ENCODE measurements at places on chromosomes 2 and 18.

- no peak for DNase-seq
These were observed 232.9 kb downstream of the RBM43 start for GRCh38 chr2:151028691-151029176.

GRCh38 chr2:230218421-230218820 lies 1.4 kb downstream of the SP110 start:
- DNase-seq: no peak

DNA sequence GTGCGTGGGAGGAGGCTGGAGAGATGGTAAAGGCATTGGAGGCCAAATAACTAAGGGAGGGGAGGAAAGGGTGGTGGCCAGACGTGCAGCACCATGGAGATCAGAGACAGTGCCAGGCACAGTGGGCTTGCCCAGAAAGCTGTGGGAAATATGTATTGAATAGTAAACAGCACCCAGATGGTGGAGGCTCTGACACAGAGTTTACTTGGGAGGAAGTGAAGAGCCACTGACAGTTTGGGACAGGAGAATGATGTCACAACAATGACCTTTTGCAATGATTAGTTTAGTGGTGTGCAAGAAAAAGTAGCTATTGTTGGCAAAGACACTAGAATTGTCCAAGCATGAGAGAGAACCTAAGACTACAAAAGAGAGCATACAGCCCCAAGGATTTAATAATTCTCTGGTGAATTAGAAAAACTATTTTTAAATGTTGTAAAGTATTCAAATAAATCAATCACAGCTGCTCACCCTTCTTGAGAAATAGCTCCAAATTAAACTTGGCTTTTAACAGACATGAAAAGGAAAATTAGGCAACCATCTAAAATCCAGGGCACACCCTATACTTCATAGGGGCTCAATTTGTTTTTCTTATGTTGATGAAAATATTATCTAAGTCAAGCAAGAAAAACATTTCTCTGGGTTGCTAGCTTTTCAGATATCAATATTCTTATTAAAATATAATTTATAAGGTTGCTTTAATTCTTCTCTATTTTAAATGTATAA lies 458.7 kb upstream of the HNRNPA3 start:
- DNase-seq: peak; percentile 29

DNA sequence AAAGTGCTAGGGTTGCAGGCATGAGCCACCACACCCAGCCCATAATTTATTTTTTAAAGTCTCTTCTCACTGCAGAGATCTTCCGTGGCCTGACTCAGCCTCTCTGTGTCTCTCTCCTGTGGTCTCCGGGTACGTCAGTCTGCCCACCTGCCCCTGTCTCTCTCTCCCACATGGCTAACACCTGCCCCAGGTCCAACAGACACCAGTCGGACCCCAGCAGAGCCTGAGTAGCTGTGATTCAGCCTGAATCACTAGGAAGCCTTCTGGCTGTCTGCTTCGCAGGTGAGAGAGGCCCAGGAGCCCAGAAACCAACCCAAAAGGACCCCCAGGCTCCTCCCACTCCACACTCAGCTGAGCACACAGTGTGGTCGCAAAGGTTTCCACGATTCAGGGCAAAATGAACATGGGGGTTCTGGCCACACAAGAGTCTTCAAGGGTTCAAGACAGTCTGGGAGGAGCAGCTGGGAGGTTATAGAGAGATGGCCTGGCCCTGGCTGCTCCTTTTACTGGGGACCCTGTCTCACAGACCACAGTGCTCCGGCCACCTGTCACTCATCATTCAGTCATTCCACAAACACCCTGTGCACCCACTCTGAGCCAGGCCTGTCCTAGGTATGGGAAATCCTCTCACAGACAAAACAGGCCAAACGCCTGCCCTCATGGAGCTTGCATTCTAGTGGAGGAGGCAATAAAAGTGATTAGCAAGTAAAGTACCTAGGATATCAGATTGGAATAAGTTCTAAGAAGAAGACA lies 8.6 kb downstream of the RUFY4 start:
- no peak for DNase-seq

DNA sequence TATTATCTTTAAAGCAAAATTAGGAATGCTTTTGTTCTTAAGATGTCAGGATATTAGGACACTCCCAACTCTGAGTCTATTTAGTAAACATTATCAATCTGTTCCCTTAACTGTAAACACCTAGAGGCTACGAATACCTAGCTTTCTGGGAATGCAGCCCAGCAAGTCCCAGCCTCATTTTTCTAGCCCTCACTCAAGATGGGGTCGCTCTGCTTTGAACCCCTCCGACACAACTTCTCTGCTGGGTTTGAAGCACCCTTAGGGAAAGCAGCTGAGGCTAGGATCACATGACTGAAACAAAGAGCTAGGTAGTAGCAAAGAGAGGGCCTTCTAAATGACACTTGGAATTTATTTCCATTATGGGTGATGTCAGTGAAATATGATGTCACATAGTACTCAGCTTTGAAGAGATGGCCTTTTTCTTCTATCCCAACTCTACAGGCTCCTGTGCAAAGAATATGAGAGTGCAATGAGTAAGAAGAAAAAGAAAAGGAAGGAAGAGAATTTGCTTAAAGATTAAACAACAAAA lies 114.7 kb downstream of the CSRNP3 start:
- no peak for DNase-seq

DNA sequence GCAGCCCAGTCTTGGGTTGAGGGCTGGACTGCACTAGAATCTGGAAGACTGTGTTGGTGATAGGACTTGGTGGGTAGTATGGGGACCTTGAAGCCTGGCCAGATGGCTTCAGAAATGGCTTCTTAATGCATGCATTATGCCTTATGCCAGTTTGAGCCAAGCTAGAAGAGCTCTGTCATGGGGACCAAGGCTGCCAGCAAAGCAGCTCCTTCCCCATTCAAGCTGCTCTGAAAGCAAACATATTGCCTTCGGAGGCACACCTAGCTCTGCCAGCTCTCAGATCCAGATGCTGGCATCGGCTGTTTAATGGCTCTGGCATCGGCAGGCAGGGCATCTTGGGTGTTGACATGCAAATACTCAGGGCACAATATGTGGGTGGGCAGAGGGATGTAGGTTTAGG lies 59.0 kb upstream of the IGFBP5 start:
- DNase-seq: no peak

GRCh38 chr2:231764760-231765159 lies 16.3 kb downstream of the PDE6D start:
- no peak for DNase-seq

DNA sequence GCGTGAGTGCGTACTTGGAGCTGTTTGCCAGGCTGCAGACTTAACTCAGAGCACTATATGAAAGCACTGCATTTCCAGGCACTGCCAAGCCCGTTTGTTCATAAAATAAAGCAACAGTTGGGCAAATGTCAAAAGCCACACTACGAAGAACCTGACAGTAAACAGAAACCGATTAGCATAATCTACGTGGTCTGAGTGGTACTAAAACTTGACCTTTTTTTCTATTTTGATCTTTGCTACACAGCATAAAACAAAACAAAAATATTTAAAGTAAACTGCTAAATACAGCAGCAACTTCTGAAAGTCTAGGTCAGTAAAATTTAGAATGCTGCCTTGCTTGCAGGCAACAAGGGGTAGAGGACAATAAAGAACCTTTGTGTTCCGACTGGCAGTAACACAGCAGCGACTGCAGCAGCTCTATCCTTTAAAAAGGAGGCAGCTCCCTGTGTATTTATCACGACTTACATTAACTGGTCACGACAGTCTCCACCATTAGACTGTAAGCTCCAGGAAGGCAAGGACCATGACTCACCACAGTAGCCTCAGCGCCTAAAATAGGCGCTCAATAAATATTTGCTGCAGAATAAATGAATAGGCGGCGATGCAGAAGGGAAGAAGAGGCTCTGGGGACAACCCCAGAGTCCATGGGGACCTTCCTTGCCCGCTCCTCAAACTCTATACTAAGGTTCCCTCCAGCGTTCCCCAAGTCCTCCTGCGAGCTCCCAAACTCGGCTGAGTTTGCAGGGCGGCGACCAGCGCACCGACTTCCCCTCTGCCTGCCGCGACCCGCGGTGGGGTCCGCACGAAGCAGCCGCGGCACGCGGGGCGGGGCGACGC lies 902 bp downstream of the SS18 start:
- DNase-seq: peak; percentile 47

DNA sequence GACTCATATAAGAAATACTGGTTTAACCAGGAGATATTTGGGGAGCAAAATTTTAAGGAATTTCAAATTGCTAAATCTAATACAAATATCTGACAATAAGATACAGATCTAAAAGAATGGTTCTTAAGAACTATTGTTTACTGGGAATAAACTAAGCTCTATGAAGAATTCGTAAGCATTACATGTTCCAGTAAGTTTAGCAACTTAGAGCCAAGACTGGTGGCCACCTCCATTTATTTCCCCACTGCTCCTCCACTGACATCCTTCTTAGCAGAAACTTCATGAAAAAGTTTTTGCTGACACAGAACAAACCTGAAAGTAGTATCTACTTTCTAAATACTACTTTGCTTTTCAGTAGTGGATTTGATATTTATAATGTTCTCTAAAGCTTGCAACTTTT lies 83.0 kb downstream of the ACSL3 start:
- no peak for DNase-seq

GRCh38 chr18:11096411-11096810 lies 53.0 kb downstream of the PIEZO2 start:
- DNase-seq: no peak

DNA sequence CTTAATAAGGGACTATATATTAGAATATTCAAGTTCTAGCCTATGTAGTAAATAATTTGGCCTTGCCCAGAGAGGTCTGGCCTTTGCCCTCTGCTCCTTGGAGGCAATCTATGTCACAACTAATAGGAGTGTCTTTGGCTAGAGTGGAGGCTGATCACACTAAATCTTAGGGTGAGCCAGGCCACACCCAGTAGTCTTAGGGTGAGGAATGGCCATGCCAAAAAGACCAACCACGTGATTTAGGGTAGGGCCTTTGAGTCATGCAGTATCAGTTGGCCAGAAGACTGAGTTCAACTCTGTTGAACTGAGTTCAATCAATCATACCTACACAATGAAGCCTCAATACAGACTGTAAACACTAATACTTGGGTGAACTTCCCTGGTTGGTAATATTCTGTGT lies 26.0 kb upstream of the FLACC1 start:
- DNase-seq: no peak

DNA sequence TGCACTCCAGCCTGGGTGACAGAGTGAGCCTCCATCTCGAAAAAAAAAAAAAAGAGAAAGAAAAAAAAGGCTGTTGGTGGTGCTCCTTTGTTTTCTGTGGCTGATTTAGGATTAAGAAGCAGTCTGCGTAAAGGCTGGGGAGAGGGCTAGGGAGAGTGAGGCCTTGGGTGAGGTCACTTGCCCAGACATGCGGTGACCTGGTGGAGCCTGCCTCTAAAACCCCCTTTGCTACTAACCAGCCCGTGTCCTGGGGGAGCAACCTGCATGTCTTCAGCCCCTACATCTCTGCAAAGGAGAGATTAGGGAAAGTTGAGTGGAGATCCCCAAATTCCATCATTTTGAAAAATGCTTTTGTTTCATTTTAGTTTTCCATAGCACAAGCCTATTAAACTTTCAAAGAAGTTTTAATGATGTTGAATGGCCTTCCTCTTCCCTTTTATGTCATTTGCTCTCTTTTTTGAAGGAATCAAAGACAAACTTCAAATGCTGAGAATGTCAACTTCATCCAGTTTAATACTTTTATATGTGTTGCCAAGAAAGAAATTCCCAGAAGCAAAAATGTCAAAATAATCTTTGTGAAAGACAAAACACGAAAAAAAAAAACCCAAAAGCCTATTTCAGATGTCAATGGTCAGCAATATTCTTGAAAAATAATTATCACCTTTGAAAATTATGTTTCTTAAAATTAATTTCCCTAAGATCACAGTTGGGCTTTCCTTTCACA lies 38.9 kb upstream of the RALBP1 start:
- no peak for DNase-seq

- no peak for DNase-seq
These were observed 248.5 kb upstream of the SESTD1 start for GRCh38 chr2:179513181-179513580.

GRCh38 chr18:29078273-29078672 lies 901.3 kb upstream of the CDH2 start:
- DNase-seq: no peak

GRCh38 chr2:129559101-129559500 lies 420.4 kb upstream of the RAB6C start:
- no peak for DNase-seq

- no peak for DNase-seq
These were observed 74.2 kb downstream of the GLI2 start for GRCh38 chr2:120809609-120810440.

- DNase-seq: no peak
These were observed 1.5 kb upstream of the GDF7 start for GRCh38 chr2:20665243-20666004.

DNA sequence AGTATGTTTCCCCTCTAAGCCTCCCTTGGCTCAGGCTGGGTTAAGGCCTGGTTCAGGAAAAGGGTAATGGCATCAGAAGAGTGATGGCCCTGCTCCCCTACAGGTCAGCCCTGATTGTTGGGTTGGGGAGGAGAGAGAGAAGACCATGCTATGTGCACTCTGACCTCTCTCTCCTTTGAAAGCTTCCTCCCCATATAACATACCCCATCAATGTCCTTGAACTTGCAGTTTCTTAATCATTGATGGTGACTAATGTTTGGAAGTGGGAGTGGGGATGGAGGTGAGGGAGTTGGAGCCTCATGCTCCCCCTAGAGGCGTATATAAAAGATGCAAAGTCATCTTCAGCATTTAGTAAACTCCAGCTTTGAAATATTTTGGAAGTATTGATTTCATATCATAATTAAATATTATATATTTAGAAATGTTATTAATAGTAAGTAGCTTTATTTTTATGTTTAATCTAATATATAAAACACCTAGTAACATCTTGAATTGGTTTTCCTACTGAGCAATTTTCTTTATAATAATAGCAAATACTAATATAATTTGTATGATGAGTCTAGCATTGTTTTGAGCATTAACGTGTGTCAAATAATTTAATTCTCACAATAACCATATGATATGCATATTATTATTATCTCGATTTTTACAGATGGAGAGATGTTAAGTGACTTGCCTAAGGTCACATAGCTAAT lies 8.8 kb downstream of the PLCL1 start:
- DNase-seq: peak; percentile 48

DNA sequence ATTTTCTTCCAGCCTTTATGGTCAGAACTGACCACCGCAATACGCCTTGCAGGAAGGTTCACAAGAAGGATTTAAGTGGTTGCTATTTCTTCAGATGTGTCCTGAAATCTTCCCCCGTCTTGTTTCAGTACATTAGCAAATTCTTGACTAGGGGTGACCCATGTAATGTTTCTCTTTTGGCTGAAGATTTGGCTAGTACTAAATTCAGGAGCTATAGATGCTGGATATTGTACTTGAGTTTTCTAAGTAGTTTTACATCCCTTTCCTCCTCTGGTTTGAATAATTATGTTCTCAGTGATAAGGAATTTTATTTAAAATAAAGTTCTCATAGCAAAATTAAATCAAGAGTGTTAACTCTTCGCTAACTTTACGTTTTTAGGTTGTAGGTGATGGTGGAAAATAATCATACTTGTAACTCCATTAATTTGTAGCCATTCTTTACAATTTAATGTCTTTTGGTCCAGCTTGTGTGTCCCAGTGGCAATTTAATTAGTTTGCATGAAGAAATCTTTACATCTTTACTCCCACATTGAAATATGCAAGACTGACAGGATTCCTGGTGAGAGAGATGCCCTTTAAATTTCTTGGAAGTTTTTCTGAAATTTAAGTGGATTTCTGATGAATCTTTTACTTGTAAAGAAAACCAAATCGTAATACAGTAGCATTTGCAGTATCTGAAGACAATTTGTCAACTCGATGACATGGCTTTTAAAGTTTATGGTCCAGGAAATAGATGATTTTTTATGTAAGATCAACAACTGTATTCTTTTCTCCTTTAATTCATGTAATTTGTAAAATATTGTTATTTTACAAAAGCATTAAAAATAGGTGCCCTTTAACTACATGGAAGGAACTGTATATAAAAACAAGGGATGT lies 2.8 kb downstream of the PHLPP1 start:
- DNase-seq: no peak
